ENCODE measurements at places on chromosomes 1 and 21. TPM values are rescaled to one million over a fixed set of nuclear protein-coding genes. Genes with fewer than 3 reads are reported as not detected.

The SPATA21 gene
- not detected for total RNA-seq

The SLC1A7 gene
- total RNA-seq = 1.2 TPM

The MIXL1 gene
- not detected for total RNA-seq

The ATP6V1G3 gene
- not detected for total RNA-seq

The CELA3A gene
- not detected for total RNA-seq

The CYP4Z1 gene
- 0.47 TPM for total RNA-seq

The WDR64 gene
- not detected for total RNA-seq

The UTS2 gene
- total RNA-seq = not detected

The SYCP1 gene
- total RNA-seq = not detected

The CD5L gene
- total RNA-seq = 2.2 TPM

The EPHB2 gene
- 15.9 TPM for total RNA-seq

The S100A7 gene
- not detected for total RNA-seq

The PTAFR gene
- 59.7 TPM for total RNA-seq

The MYCL gene
- 4.3 TPM for total RNA-seq
